Spinal cord (tissue), 10 donors: ENCODE measurements at places on chromosomes 3 and 15.

GRCh38 chr15:50224606-50225005, 40.9 kb downstream of the HDC start:
- no peak overlapping the region for H3K27ac ChIP-seq
- H3K4me1 ChIP-seq, result no peaks in the 10 kb centered on the region
- no peak for DNase-seq
- H3K4me3 ChIP-seq, result no peak overlapping the region
- no peaks in the 10 kb centered on the region for H3K27me3 ChIP-seq

DNA sequence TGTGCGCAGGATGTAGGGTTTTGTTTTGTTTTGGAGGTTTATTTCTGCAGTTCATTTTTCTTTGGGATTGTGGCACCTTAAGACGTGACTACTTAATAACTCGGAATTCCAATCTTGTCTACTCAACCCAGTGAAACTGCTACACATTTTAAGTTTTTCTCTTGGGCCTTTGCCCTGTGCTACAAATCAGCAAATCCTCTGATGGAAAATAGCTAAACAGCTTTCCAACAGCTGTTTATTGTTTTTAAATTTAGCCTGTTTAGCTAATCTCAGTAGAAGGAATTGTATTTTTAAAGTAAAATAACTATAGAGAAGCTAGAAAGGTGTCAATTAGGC, 48.4 kb downstream of the OPA1 start:
- no peak overlapping the region for H3K27ac ChIP-seq
- DNase-seq, result no peak
- no peaks in the 10 kb centered on the region for H3K27me3 ChIP-seq
- H3K36me3 ChIP-seq, result peaks cover 4% of the 10 kb centered on the region
- no peak overlapping the region for H3K4me3 ChIP-seq

DNA sequence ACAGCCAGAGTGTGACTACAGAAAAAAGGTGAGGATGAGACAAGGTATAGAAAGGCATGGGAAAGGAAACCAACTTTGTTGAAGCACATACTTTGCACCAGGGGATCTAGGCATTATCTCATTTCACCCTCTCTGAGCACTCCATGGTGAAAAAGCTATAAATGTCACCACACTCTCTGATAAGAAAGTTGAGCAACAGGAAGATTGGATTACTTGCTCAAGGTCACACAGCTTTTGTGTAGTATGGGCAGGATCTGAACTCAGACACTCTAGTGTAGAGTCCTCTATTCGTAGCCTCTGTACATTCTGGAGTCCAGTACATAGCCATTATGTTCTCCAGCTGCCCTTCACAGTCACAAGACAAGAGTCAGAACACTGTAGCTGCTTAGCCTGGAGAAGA, 163.4 kb upstream of the SEMA6D start:
- H3K27ac ChIP-seq, result no peak overlapping the region
- no peaks in the 10 kb centered on the region for H3K36me3 ChIP-seq
- DNase-seq, result no peak
- no peaks in the 10 kb centered on the region for H3K27me3 ChIP-seq

DNA sequence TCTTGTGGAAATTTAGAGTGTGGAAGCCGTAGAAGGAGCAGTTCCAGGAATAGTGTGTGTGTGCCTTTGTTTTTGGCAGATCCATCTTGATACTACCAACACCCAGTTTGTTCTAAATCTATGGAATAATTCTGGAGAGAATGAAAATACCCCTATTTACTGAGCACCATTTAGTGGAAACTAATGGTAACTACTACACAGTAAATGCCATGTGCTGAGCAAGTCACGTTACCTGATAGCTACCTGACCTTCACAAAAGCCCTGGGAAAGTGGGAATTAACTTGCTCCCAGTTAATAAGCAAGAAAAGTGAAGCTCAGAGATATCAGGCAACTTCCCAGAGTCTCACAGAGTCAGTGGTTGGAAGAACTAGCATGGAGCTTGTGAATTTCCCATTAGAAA, 137.7 kb downstream of the ARPP21 start:
- peaks cover 3% of the 10 kb centered on the region for H3K4me1 ChIP-seq
- H3K27me3 ChIP-seq, result no peaks in the 10 kb centered on the region
- no peak for DNase-seq
- H3K27ac ChIP-seq, result no peak overlapping the region
- no peaks in the 10 kb centered on the region for H3K36me3 ChIP-seq

- peaks cover 69% of the 10 kb centered on the region for H3K36me3 ChIP-seq
- no peak overlapping the region for H3K27ac ChIP-seq
- H3K4me1 ChIP-seq, result peaks cover 77% of the 10 kb centered on the region
- peak overlapping the region; percentile 9 for H3K4me3 ChIP-seq
- H3K27me3 ChIP-seq, result no peaks in the 10 kb centered on the region
- DNase-seq, result no peak
Observed at GRCh38 chr3:195888311-195888761, 20.0 kb downstream of the TNK2 start.

DNA sequence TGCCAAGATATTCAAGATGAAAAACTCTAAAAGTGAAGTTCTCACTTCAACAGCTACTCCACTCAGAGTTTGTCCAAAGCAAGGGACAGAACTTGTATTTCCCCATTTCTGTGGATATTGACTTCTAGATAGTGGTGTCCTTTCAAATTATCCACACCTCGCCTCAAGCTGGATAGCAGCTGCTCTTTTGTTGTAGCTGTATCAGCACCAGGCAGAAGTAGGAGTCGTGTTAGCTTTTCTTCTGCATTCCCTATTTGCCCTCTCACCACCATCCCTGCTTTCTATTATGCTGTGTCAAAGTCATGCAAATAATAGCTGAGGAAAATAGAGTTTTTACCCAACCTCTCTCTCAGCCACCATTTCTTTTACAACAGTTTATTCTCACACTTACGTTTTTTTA, 303.8 kb downstream of the EPHA3 start:
- H3K27me3 ChIP-seq, result no peaks in the 10 kb centered on the region
- no peaks in the 10 kb centered on the region for H3K36me3 ChIP-seq
- no peak overlapping the region for H3K4me3 ChIP-seq
- no peaks in the 10 kb centered on the region for H3K4me1 ChIP-seq
- no peak for DNase-seq

DNA sequence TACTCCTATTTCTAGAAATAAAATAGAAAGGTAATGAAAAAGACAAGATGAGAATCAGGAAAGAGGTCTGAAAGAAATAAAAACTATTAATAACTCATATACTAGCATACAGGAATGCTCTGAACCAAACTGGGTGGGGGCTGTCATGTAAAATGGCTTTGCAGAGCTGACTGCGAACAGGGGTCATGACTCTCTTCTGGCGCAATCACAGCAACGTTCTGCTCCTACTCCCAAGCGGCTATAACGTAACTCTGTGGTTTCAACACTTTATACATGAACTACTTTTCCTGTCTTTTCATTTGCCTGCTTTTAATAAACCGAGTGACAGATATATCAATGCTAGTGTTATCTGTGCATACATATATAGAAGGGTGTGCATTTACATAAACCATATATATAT, 116.7 kb downstream of the DLG1 start:
- no peaks in the 10 kb centered on the region for H3K27me3 ChIP-seq
- no peak for DNase-seq
- peaks cover 3% of the 10 kb centered on the region for H3K4me1 ChIP-seq
- H3K4me3 ChIP-seq, result no peak overlapping the region
- H3K27ac ChIP-seq, result no peak overlapping the region
- no peaks in the 10 kb centered on the region for H3K36me3 ChIP-seq

GRCh38 chr3:24151594-24151993, 206.5 kb downstream of the NR1D2 start:
- no peak overlapping the region for H3K4me3 ChIP-seq
- no peak overlapping the region for H3K27ac ChIP-seq
- H3K36me3 ChIP-seq, result no peaks in the 10 kb centered on the region
- no peaks in the 10 kb centered on the region for H3K4me1 ChIP-seq
- DNase-seq, result no peak

DNA sequence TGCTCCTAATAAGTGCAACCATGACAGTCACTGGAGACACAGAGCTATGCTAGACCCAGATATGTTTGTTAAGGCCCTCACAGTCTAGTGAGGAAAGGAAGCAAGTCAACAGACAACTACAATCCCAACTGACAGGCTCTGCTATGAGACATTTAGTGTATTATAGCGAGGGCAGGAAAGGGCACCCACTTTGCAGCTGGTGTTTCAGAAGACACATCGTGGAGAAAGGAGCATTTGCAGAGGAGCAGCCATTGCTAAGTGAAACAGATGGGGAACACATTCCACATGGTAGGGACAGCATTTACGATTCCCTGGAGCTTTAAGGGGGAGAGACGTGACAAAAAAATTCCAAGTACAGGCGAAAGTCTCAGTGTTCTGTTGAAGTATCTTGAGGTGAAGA, 685.6 kb downstream of the AGBL1 start:
- H3K4me3 ChIP-seq, result no peak overlapping the region
- no peak for DNase-seq
- no peak overlapping the region for H3K27ac ChIP-seq

- H3K4me3 ChIP-seq, result no peak overlapping the region
- H3K27me3 ChIP-seq, result no peaks in the 10 kb centered on the region
- no peaks in the 10 kb centered on the region for H3K36me3 ChIP-seq
- no peak for DNase-seq
Observed at GRCh38 chr3:190345027-190345821, 23.0 kb upstream of the CLDN1 start.

DNA sequence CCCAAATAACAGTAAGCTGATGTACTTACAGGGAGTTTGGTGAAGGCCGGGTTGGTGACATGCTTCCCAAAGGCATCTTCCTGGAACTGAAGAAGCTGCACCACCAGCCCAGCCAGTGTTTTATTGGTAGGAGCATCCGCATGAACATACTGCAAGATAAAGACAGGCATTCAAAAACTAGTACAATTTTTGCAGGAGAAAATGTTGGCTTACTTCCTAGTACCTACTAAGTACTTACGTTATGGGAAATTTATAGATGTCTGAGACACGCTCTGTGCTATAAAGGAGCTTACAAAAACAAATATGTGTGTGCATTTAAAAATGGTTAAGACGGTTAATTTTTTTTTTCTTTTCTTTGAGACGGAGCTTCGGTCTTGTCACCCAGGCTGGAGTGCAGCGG, 8.9 kb downstream of the SMARCC1 start:
- DNase-seq, result no peak
- H3K36me3 ChIP-seq, result peaks cover 26% of the 10 kb centered on the region
- H3K4me1 ChIP-seq, result no peaks in the 10 kb centered on the region
- H3K27ac ChIP-seq, result no peak overlapping the region

DNA sequence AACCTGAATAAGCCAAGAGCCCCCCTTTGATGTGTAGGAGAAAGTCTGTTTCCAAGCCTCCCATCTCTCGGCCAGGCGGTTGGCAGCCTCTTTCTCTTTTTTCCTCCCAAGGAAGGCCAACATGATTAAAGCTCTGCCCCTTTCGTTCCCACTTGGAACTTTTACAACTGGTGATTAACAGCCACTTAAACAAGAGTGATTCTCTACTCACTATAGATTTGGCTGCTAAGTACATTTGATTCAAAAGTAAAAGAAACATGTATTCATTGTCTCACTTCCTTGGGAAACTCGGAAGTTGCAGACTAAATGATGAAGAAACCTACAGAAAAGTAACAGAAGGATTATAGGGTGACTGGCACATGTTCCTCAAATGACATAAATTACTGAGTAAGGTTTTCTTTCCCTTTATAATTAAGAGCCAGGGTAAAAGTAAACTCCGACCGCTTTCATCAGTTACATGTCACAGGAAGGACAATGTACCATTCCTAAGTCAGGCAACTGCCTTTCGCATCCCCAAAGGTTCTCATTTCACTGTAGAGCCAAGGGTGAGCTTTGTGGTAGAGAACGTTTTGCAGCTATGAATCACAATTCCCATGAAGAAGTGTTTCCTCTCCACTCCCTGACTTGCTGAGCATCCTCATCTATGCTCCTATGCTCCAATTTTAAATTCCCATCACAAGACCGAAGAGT, 72.7 kb downstream of the MB21D2 start:
- no peaks in the 10 kb centered on the region for H3K27me3 ChIP-seq
- no peak overlapping the region for H3K4me3 ChIP-seq
- peak; percentile 90 for DNase-seq
- peaks cover 28% of the 10 kb centered on the region for H3K4me1 ChIP-seq
- H3K27ac ChIP-seq, result no peak overlapping the region

DNA sequence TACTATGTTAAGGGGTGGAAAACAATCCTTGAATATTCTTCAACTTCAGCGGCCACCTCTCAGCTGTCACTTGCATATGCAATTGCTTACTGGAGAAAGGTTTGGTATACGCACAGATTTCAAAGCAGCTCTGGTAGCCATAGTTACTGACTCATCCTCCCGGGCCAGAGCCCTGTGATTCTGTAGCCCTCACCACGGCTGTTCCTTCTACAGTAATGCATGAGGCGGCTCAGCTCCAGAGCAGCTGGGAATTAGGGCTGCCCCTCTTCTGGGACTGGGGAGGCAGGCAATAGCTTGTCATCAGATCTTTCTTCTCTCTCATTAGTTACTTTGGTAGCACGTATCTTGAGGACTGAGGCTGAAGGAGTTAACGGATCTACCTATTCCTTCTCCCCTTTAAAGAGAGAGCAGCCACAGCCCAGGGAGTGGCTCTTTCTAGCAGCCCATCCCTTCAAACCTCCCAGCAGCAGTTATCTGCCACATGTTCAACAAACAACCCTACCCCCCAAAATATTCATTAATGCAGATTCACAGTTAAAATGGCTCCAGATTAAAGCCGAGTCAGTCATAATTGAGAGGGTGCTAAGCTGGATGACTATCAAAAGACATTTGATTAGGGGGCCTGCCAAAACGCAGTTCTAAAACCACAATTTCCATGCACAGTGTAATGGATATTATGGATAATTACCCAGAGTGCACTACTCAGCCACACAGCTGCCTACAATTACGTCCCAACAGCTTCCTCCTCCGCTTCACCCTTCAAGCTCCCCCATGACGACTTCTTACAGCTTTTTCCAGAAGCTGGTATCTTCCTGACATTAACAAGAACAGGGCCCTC, 54.7 kb downstream of the ETV5 start:
- H3K4me3 ChIP-seq, result no peak overlapping the region
- peaks cover 11% of the 10 kb centered on the region for H3K36me3 ChIP-seq
- peaks cover 12% of the 10 kb centered on the region for H3K4me1 ChIP-seq
- no peak overlapping the region for H3K27ac ChIP-seq

GRCh38 chr3:178238179-178238578, 298.1 kb upstream of the KCNMB2 start:
- no peaks in the 10 kb centered on the region for H3K36me3 ChIP-seq
- DNase-seq, result no peak
- no peaks in the 10 kb centered on the region for H3K4me1 ChIP-seq
- H3K4me3 ChIP-seq, result no peak overlapping the region
- no peaks in the 10 kb centered on the region for H3K27me3 ChIP-seq
- no peak overlapping the region for H3K27ac ChIP-seq

- H3K27me3 ChIP-seq, result no peaks in the 10 kb centered on the region
- no peak overlapping the region for H3K27ac ChIP-seq
- H3K4me1 ChIP-seq, result no peaks in the 10 kb centered on the region
- DNase-seq, result peak; percentile 22
- no peak overlapping the region for H3K4me3 ChIP-seq
Observed at GRCh38 chr3:23590424-23591273, 215.1 kb upstream of the UBE2E1 start.

- no peak for DNase-seq
- H3K27me3 ChIP-seq, result no peaks in the 10 kb centered on the region
- H3K36me3 ChIP-seq, result no peaks in the 10 kb centered on the region
- H3K4me1 ChIP-seq, result no peaks in the 10 kb centered on the region
- H3K27ac ChIP-seq, result no peak overlapping the region
- no peak overlapping the region for H3K4me3 ChIP-seq
Observed at GRCh38 chr3:82165266-82165665, 403.8 kb upstream of the GBE1 start.
